ENCODE measurements at places on chromosomes 16 and 17.

DNA sequence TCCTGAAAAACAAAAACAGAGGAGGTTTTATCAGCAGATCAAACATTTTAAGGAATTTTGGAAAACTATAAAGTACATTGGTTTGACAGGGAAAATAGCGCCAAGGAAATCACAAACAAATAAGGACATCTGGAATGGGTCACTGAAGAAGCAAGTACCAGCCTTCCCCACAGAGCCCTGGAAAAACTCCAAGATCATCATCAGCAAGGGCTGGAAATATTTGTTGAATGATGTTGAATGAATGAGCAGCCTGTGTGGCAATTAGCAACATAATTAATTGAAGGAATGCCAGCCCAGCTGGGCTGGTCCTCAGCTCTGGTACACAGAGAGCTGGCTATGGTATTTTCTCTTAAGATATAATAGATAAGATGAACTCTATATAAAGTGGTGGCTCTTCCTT is 290.4 kb downstream of the HS3ST3A1 start:
- no peak for DNase-seq

DNA sequence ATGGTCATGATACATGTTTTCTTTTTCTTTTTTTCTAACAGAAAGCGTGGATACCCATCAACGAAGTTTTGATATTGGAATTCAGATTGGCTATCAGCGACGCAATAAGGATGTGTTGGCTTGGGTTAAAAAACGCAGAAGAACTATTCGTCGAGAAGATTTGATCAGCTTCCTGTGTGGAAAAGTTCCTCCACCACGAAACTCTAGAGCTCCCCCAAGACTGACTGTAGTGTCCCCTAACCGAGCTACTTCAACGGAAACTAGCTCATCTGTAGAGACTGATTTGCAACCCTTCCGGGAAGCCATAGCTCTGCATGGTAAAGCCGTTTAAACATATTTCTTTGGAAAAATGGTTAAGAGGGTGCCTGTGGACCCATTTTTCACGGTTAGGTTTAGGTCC is 11.5 kb downstream of the HAPSTR1 start:
- no peak for DNase-seq

- DNase-seq, result no peak
Observed at GRCh38 chr16:59909262-59909661, 1175.1 kb upstream of the GOT2 start.

DNA sequence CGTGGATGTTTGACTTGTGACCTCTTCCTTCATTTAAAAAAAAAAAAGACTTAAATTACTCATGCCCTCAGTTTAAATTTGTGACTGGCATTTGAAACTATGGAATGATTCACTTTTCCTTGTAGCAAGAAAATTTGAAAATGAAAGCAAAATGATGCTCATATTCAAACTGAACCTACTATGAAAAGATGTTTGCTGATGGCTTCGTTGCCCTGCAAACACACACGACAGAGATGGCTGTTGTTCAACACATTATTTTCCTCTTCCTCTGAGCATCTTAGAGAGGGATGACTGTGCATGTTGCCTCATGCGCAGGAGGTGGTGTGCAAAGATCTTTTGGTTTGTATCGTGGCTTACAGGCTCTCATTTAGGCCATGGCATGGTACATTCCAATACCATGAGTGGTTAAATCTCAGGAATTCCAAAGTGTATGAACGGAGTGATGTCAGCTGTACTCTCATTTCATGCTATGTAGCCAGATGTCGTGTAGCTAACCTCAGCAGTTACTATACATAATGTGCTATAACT is 164.5 kb downstream of the PRKCA start:
- no peak for DNase-seq

- DNase-seq, result no peak
Observed at GRCh38 chr16:8342276-8342675, 248.0 kb downstream of the TMEM114 start.

DNA sequence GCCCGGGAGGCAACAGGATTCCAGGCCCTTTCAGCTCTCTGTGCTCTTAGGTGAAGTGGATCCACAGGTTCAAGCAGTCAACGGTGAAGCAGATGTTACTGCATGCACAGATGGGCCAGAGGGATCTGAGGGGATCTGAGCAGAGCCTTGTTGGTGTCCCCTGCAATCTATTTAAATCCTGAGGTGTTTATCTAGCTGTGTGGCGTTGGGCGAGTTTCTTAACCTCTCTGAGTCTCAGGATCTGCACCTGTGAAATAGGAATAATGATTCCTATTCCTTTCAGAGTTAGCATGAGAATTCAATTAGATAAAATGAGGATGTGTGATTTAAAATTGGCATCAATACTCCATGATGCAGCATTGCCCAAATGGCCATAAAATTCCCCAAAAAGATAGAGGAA is 237.3 kb upstream of the CDH5 start:
- DNase-seq, result no peak

GRCh38 chr16:89411335-89411850 is 79.0 kb downstream of the ANKRD11 start:
- DNase-seq, result no peak

DNA sequence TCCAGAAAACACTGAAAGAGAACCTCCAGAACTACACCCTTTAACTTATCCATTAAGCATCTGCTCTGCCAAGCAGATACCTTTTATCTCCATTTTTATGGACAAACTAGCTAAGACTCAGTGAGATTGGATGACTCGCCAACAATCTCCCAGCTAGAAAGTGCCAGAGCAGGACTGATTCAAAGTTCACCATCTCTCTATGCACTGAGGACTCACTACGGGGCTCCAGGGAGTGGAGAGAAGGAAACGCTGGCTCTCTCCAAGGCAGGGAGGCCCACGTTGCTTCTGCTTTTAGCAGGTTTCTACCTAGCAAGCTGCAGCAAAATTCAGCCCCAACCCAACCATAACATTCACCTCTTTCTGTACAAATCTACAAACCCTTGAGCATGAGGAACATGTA is 52.8 kb upstream of the ARHGAP44 start:
- no peak for DNase-seq

DNA sequence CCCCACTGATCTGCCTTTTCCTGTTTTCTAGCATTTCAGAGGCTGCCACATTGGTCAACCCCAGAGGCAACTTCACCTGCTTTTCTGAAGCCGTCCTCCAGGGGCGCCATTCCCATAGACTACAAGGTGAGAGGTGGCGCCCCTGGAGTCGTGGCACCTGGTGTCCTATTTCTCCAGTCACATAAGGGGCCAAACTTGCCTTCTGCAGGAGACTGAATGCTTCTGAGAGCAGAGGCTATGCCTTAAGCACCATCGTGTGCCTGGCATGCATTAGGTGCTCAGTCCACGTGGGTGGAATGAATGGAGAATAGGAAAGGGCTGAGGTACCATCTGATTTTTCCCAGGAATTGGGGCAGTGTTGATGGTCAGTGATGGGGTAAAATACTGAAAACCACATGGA is 164.8 kb downstream of the HAPSTR1 start:
- DNase-seq, result no peak

- DNase-seq, result no peak
Observed at GRCh38 chr17:50165066-50165465, 739 bp upstream of the SGCA start.

DNA sequence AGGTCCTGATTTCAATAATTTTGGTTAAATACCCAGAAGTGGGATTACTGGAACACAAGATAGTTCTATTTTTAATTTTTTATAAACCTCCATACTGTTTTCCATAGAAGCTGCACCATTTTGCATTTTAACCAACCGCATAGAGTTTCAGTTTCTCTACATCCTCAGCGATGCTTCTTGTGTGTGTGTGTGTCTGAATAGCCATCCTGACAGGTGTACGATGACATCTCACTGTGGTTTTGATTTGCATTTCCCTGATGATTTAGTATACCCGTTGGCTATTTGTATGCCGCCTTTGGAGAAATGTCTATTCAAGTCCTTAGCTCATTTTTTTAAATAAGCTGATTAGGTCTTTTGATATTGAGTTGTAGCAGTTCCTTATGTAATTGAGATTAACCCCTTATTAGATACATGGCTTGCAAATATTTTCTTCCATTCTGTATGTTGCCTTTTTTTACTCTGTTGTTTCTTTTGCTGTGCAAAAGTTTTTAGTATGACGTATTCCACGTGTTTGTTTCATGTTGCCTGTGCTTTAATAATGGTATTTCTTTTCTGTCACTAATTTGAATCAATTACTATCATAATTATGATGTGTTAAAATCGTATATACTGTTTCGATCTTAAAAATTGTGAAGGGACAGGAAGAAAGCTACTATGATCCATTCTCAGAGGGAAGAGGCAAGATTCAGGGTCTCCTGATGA is 227.2 kb upstream of the MON1B start:
- no peak for DNase-seq

GRCh38 chr17:61598014-61598413 is 7.0 kb upstream of the NACA2 start:
- DNase-seq, result no peak

DNA sequence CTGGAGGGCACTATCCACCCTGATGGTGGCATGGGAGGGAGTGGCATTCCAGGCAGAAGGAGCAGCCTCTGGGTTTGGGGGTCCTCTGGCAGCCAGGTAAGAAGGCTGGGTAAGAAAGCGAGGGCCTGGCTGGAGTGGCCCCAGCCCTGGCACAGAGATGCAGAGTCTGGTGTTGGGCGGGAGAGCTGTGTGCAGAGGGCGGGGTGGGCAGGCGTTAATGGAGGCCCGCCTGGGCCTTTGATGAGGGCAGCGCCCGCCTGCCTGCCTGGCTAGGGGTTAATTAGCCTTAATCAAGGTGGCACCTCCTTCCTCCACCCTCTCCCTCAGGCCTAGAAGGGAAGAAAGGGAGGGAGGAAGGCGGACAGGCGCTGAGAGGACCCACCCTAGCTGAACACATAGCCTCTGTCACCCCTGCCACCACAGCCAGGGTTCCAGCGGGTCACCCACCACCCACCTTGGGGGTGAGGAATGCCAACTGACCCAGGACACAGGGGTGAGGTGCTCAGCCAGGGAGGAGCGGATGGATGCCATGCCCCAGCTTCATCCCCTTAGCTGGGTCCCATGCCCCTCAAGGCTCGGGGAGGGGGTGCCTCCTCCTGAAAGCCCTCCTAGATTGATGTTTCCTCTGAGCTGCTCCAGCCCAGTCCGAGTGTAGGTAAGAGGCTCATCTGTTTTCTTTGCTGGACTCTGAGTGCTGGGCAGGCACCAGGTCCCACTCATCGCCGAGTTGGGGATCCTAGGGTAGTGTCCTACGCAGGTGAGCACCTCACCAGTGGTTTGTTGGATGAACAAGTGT is 13.4 kb upstream of the FAM83G start:
- no peak for DNase-seq

DNA sequence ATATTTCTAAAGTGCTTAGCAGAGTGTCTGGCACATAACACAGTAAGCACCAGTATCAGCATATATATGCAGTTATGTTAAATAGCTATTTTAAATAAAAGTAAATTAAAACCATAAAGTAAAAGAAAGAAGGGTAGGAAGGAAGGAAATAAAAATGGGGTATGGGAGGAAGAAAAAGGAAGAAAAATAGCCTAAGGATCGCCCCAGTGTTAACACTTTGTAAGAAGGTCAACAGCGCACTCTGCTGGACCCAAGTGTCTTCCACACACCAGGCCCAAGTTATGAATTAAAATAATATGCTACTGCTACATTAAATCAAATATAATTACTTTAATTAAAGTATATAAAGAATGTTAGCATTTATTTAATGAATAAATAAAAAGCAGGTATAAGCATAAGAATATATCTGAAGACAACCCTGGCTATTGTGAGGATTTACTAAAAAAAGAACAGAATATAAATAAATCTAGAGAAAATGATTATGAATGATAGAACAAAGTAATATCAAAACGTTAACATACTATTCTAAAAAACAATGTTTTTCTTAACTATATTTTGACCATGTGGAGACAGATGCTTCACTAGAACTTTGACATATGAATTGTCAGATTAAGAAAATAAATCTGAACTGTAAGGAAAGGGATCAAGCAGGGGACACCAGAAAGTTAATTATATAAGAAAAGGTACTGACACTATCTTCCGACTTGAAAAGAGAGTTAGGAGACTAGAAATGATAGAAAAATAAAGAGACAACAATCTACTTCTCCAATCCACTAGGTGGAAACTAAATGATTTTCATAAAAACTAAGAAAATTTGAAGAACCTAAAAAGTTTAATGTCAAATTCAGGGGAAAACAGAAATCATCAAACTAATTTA is 25.9 kb downstream of the BRIP1 start:
- peak; percentile 30 for DNase-seq

DNA sequence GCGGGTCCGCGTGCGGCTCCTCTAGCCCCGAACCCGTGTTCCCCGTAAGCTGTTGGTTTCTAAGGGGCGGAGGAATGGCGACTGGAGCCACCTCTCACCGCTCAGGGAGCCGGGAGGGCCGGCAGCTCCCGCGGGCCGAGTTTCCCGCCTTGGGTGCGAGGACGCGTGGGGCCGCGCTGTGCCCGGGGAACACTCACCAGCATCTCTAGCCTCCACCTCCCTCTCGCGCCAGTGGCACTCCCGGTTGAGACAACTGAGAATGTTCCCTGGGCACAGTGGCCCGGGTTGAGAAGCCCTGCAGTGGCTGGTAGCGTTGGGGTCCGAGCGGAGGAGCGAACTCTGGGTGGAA is 560 bp downstream of the TELO2 start:
- peak; percentile 9 for DNase-seq

- no peak for DNase-seq
Observed at GRCh38 chr16:73145166-73145880, 97.4 kb upstream of the ZFHX3 start.

DNA sequence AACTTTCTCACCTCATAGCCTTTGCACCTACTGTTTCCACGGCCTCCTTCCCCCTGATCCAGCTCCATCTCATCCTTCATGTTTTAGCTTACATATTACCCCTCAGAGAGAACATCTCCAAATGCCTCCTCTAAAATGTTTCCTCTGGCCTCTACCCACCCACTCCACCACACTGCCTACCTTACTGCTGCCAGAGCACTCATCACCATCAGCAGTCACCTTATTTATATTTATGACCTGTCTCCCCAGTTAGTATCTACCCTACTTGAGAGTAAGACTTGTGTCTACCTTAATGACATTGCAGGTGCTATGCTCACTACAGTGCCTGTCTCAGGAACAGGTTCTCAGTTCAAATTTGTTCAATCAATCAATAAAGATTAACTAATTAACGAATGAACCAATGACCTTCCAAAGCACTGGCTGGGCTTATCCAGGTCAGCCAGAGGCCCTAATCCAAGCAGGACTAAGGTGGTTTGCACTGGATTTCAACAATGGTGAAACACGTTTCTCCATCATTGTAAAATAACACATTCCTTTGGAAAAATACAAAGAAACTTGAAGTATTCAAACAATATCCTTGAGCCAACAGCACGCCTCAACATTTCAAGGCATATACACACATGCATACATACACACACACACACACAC is 41.1 kb downstream of the AMFR start:
- DNase-seq, result no peak

Data from activated CD4-positive, alpha-beta T cell treated with anti-CD3 and anti-CD28 coated beads for 4 hours (primary cell).